ENCODE measurements at places on chromosomes 11 and 22.
A peak's percentile ranks its signal among the peaks of the same experiment; 100 is the strongest.

- DNase-seq, result no peak
Observed at GRCh38 chr11:8177136-8177535, 8.3 kb upstream of the RIC3 start.

GRCh38 chr22:44193535-44193891 lies 12.8 kb downstream of the PARVG start:
- DNase-seq, result no peak

- DNase-seq, result no peak
Observed at GRCh38 chr11:74627381-74627780, 35.0 kb downstream of the POLD3 start.

GRCh38 chr11:69918938-69919650 lies 99.9 kb upstream of the FGF3 start:
- DNase-seq, result peak; percentile 44

GRCh38 chr11:80669620-80670019 lies 1228.8 kb upstream of the TENM4 start:
- no peak for DNase-seq

GRCh38 chr11:19917069-19917468 lies 204.4 kb downstream of the NAV2 start:
- no peak for DNase-seq

GRCh38 chr11:118625976-118626375 lies 18.6 kb downstream of the PHLDB1 start:
- no peak for DNase-seq

GRCh38 chr22:39489094-39490068 lies 12.7 kb upstream of the MIEF1 start:
- DNase-seq, result no peak

GRCh38 chr22:35838855-35839576 lies 121.3 kb downstream of the APOL5 start:
- no peak for DNase-seq

- no peak for DNase-seq
Observed at GRCh38 chr11:120958185-120958584, 65.7 kb upstream of the TBCEL start.

DNA sequence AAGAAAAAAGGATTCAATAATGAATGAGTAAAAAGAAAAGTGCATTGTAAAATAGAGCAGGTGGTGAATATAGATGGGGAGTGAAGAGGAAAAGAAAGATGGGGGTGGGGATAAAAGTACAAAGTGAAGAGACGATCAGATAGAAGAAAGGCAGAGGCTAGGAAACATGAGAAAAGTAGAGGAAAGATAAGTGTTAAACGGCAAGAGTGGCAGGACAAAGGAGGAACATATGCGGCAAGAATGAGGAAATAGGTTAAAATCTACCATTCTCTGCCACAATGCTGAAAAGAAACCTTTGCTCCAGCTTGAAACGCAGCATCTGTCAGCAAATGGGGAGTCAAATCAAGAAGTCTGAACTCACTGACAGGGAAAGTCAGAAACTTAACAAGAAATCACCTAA lies 6.8 kb downstream of the FUT4 start:
- DNase-seq, result no peak

DNA sequence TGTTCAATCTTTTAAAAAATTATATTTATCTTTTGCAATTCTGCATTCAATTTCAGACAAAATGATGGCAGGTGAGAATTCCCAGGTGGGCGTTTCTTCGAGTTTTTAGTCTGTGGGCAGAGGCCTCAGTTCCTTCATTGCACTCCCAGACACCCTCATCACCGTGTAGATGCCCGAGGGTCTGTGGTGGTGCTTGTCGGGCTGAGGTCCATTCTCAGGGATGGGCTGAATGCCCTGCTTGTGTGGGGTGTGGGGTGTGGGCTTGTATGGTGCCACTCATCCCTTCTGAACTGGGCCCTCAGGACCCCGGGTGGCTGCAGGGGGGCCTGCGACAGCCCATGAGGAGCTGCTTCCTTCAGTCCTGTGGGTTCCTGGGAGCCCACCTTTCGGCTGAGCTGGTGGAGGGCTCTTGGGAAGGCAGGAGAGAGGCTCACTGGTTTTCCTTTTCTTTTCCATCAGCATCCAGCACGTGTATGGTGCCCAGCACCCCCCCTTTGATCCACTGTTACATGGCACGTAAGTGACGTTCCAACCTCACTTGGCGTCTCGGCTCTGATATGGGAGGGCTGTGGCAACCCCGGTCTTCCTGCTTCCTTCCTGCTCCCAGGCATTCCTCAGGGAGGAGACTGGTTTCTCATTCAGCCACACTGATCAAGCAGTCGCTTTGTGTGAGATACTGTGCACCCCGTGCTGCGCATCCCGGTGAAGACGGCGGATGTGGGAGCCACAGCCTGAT lies 29.8 kb downstream of the TBC1D22A start:
- DNase-seq, result no peak

DNA sequence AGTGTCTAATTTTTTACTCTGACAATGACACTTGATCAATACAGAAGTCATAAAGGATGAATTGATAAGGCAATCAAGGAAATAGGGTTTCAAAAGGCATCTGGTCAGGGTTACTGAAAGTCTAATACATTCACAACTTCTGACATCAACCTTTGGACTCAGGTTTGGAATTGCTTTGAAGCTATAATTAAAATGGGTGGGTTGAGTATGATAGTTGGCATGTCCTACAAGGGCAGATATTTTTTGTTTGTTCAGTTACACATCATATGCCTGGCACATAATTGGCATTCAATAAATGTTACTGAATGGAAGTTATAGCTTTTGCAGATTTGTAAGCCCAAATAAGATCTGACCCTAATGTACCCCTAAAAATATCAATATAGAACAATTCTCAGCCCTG lies 7.3 kb upstream of the FUT4 start:
- no peak for DNase-seq

DNA sequence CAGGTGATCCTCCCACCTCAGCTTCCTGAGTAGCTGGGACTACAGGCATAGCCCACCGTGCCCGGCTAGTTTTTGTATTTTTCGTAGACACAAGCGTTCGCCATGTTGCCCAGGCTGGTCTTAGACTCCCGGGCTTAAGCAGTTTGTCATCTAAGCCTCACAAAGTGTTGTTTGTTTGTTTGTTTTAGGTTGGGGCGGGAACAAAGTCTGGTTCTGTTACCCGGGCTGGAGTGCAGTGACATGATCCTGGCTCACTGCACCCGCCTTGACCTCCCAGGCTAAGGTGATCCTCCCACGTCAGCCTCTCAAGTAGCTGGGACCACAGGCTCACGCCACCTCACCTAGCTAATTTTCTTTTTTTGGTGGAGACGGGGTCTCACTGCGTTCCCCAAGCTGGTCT lies 12.6 kb downstream of the IRF7 start:
- DNase-seq, result no peak

GRCh38 chr11:111296196-111296595 lies 2.1 kb upstream of the POU2AF3 start:
- DNase-seq, result no peak

DNA sequence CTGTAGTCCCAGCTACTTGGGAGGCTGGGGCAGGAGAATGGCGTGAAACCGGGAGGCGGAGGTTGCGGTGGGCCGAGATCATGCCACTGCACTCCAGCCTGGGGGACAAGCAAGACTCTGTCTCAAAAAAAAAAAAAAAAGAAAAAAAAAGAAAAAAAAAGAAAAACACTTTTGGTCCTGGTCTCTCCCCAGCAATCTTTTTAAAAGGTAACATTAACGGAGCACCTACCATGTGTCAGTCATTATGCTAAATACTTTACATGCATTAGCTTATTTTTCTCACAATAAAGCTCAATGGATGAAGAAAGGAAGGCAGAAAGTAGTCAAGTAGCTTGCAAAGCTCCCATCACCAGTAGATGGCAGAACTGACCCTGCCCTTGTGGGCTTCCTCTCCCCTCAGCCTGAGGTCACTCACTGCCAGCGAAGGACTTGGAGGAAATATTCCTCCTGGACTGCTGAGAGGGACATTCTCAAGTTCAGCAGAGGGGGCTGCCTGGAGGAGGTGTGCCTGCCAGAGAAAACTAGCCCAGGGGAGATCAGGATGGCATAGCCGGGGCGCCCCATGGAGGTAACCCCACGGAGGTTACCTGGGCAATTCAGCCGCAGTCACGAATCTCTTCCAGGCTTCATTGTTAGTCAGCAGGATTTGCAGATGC lies 15.5 kb downstream of the APOL3 start:
- DNase-seq, result no peak

- no peak for DNase-seq
Observed at GRCh38 chr11:92396133-92396532, 171.5 kb downstream of the FAT3 start.

GRCh38 chr11:62143727-62144126 lies 19.9 kb downstream of the INCENP start:
- DNase-seq, result no peak

DNA sequence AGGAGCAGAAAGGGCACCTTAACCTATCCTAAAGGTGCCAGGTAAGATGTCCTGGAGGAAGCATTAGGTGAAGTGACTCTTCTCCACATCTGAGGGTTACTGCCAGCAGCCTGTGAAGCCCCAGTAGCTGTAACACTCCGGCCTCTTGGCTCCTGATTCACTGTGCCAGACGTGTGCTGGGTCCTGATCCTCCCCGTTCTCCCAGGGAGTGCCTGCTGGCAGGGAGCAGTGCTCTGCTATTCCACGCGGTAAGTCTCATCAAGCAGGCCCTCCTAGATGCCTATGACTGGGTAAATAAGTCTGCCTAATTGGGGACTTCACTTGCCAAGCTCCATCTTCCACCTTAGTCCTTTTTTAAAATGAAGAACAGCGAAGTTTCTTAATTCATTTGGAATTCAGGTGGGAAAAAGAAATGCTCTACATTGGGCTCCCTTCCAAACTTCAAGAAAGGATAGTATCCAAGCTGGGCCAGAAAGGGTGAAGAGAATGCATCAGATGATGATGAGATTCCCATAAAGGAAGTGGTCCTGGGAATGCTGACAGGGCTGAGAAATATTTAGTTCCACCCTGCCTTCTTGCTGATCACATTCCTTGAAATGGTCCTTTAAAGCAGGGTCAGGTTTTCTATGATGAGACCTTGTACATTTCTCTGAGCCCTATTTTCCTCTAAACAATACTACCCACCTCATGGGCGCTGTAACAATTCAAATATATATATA lies 188.0 kb downstream of the MAML2 start:
- DNase-seq, result no peak

GRCh38 chr11:66332371-66333219 lies 3.6 kb downstream of the RIN1 start:
- no peak for DNase-seq

DNA sequence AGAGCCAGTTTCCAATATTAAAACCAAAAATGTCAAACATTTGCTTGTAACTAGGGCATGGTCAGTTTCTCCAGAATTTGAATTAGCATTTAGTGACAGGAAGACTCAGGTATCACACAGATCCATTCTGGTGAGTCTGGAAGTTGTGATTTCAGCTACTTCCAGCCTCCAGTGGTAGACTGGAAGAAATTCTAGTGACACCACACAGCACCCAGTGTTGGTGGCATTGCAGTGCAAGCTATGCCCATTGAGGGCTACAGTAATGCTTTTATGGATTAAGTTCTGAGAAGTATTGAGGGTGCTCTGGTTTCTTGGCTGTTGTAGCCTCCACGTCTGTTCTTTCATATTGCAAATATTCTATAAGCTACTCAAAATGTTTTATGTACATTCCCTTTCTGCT lies 31.4 kb upstream of the MMP20 start:
- DNase-seq, result no peak

GRCh38 chr11:17766590-17766989 lies 32.0 kb downstream of the KCNC1 start:
- DNase-seq, result no peak

DNA sequence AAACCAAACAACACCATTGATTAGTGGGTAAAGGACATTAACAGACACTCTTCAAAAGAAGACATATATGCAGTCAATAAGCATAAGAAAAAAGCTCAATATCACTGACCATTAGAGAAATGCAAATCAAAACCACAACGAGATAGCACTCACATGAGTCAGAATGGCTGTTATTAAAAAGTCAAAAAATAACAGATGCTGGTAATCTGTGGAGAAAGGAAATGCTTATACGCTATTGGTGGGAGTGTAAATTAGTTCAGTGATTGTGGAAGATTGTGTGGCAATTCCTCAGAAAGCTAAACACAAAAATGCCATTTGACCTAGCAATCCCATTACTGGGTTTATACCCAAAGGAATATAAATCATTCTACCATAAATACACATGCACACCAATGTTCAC lies 182.6 kb downstream of the TRPC6 start:
- DNase-seq, result no peak

DNA sequence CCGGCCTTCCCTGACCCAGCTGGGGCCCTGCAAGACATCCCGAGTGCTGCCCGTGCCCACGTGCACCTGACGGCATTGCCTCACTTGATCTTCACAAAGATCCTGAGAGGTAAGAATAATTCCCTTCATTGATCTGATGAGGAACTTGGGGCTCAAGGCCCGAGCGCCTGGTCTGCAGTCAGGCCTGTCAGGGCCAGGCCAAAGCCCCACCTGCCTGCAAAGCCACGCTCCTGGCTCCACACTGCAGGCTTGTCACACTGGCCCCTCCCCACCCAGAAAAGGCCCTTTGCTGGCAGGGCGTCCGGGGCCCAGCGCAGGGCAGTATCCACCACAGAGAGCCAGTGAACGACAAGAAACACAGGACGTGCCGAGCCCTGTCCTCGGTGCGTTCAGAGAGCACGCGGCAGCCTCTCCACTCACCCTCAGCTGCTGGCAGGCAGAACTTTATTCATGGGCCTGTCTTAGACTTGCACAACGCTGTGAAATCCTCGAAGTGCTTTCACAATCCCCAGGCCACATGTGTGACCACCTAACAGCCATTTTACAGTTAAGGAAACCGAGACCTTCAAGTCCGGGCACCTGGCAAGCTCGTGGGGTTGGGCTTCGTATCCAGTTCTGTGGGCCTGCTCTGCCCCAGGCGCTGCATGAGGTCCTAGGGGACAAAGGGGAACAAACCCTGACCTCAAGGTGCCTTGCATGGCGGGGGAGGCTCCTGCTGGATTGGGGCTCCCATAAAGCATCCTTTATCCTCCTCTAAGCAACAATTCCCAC lies 14.8 kb downstream of the KIAA0930 start:
- DNase-seq, result no peak

DNA sequence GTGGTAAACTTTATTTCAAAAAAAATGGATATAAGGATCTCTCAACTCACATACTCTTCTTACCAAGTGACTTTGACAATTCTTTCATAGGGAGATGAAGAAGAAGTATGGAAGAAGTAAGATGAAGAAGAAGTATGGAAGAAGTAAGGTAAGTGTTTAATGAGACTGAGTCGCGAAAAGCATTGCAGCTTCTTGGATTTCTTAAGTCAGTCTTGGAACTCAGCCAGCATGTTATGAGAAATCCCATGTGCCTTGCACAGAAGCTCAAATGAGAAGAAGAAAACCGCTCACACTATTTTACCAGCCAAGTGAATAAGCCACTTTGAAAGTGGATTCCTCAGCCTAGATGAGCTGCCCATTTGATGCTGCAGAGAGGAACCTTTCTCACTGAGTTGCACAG lies 332.0 kb upstream of the CCDC179 start:
- no peak for DNase-seq

Data from memory B cell (primary cell).